ENCODE measurements at places on chromosomes 16 and 17. TPM values are rescaled to one million over a fixed set of nuclear protein-coding genes. Genes with fewer than 3 reads are reported as not detected.

- no peak for DNase-seq
These were observed 43.7 kb downstream of the USP22 start for GRCh38 chr17:20999044-20999573.

DNA sequence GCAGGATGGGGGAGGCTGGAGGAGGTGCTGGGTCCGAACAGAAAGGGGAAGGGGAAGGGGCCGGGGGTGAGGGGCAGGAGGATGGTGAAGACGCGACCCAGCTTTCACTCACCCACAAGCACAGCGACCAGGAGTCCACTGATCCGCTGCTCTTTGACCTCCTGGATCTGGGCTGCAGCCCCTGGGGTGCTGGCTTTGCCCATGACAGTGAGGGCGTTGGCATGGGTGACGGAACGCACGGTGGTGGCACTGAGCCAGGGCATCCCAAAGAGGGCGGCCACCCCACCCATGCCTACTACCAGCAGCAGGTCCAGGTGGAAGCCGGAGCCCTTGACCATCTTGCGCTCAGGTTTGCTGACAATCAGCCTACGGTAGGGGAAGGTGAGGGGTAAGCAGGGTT is 14.9 kb downstream of the SLC4A1 start:
- DNase-seq, result no peak

DNA sequence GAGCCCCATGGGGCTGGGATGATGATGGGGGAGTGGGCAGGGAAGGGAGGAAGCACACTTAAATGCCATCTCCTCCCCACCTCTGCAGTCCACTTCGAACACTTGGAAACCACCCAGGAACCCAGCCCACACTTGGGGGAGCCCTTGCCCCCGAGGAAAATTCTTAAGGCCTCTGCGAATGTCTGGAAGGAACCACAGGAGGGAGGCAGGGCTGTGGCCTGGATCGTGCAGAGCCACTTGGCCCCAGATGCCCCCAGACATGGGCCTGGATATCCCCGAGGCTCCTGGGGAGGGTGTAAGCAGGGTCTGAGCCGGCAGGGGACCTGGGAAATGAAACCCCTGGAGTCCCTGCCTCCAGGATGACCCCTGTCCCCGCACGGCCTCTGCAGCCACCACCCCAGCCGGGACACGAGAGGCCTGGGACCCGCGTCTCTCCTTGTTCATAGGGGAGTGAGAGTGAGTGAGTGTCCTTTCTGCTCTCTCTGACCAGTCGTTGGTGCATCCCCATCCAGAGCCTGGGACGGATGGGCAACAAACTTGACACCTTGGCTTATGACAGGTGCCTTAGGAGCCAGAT is 11.8 kb upstream of the MTSS2 start:
- DNase-seq, result no peak

DNA sequence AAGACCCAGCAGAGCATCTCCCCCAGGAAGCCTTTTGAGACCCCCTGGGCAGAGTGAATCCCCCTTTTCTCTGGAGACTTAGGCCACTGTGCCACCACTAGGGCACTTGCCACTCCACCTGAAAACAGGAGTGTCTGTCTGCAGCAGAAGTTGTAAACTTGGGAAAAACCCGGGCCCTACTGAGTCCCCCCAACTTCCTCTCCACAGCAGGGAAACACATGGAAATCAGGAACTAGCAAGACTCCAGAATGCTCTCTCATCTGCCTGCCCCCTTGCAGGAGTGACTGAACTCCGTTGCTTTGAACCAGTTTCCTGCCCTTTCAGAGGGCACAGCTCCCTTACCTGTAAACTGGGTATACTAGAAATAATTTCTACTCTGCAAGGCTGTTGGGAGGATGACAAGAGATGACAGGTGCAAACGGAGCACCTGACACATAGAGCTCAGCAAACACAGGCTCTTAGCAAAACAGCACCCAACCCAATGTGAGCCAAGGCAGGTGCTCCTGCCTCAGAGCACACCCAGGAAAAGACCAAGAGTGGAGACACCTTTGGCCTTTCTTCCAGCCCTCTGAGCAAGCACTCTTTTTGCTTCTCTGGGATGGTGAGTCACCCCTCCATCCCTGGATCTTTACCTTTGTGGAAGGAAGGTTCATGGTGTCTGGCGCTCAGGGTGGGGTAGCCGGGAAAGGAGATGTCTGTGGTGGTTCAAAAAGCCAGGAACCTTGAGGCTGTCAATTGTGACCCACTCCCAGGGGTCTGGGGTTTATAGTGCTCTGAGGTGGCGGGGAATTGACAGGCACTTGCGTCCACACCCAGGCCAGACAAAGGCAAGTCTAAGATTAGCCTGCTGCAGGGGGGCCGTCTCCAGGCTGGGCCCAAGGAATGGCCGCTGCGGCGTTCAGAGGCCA is at the start of gene HCRT:
Gene HCRT (minus strand): TSS at position 740 of the 908 bp plus-strand sequence. CDS start 87 bp downstream, at position 653.
- no peak for DNase-seq

The HIC1 gene
- total RNA-seq, result 13.1 TPM

The WNT3 gene
- total RNA-seq, result 0.12 TPM

The PMFBP1 gene
- total RNA-seq, result 0.29 TPM
